ENCODE measurements at places on chromosomes 4 and X.

GRCh38 chrX:131779306-131779705, 235.4 kb downstream of the OR13H1 start:
- no peak for DNase-seq

- DNase-seq: peak; percentile 62
Measured at GRCh38 chr4:158209825-158210807, at the start of gene TMEM144. TSS of gene TMEM144 (plus strand) at chr4:158210486. CDS start at chr4:158212668, 2,182 bp downstream.

DNA sequence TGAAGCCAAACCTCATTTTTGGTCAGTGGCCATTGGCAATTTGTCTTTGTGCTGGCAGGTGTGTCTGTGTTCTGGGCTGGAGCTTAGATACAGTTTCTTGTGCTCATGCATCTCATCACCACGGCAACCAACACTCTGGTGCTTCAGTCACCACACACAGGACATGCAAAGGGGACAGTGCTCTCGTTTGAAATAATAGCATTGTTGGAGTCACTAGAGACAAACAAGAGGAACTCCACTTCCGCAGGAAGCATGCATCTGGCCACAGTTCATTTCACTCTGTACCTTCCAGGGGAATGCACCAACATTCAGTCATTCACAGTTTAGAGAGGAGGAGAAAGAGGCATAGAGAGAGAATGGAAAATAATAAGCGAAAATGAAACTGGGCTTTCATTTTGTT, 267.4 kb downstream of the ANK2 start:
- no peak for DNase-seq

DNA sequence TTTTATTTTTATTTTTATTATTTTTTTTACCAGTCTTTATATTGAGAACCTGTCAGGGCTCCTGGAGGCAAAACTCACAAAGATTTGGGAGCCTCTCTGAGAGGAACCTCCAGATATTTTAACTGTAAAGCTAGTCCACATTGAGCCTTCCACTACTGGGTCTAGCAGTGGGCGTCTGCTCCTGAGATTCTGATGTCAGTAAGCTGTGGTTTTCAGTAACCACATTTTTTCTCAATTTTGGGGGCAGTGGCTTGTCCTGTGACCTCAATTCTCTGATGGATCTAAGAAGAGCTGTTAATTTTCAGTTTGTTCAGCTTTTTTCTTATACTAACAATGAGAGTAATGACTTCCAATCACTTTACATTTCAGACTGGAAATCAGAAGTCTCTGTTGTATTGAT, 23.6 kb upstream of the GPRASP1 start:
- DNase-seq: no peak

DNA sequence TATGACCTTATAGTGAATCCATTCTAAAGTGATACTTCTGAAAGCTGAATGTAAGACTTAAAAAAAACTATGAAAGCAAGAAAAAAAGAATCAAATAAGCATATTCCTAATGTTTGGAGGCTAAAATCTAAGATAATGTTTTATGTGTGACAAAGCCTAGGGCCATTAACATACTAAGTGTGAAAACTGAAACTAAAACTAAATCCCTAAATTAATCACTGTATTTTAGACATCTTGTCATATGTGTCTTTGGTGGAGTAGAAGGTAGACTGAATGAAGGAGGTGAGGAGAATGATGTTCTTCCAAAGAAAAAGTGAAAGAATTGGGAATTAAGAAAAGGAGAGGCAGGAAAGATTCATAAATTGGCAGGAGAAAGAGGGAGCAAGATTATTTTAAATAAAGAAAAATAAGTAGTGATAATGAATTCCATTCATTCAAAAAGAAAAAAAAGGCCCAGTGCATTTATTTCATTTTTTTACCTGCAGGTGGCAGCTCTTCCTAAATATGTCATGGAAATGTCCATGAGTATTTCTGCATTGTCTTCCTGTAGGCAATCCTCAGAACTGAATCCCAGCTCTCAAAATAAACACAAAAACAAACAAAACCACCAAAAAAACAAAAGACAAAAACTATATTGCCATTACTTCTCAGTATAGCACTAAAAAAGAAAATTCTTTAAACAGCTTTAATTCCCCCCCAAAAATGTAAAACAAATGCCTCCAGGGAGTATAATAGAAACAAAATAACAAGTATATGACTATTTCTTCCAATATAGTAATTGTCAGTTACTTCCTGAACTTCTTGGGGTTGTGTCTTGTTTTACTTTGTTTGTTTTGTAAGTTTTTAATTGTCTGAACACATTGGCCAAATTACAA, 17.0 kb upstream of the AP1AR start:
- no peak for DNase-seq

GRCh38 chr4:123248085-123248659, 148.4 kb upstream of the SPRY1 start:
- DNase-seq: no peak
